ENCODE measurements at places on chromosomes 7 and 10. TPM values are rescaled to one million over a fixed set of nuclear protein-coding genes. Genes with fewer than 3 reads are reported as not detected.

GRCh38 chr10:7296648-7297047 lies 114.2 kb downstream of the SFMBT2 start:
- DNase-seq = no peak

DNA sequence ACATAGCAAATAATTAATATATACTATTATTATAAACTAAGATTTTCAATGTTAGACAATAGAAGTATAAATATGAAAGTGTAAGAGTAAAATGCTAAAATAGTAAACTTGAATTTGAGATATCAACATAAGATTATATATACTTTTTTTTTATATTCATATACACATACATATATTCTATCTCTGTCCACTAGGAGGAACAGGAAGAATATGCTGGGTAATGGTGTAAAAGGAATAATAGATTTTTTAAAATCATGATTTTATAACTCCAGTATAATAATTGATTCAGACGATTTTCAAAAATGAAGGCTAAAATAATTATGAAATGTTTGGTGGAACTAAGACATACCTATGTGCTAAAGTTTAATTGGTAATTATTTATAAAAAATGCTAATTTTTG lies 37.7 kb downstream of the AGMO start:
- DNase-seq = no peak

DNA sequence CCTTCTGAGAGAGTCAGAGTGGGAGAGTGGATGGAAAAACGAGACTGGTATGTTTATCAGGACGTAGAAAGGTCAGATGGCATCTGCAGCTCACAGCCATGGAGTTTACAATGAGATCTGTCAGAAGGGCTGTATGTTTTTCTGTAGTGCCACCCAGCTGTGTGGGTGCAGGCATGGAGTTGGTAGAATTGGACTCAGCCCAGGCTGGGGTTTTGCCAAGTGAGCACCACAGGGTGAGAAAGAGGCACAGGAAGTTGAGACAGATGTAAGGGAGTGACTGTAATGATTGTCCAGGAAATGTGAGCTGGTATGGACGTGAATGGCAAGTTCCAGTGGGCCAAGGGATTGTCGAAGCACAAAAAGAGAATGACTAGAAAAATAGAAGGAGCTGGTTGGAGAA lies 9.1 kb upstream of the ZYX start:
- no peak for DNase-seq

Gene ANKIB1
- 44.7 TPM for total RNA-seq

Gene FXYD4
- total RNA-seq = not detected

Gene FRMPD2
- not detected for total RNA-seq
